ENCODE measurements at places on chromosomes 4 and X.

- DNase-seq, result peak; percentile 14
Measured at GRCh38 chr4:173301518-173302201, 32.5 kb downstream of the HMGB2 start.

GRCh38 chrX:38293741-38294140, 33.6 kb downstream of the RPGR start:
- DNase-seq, result no peak

- no peak for DNase-seq
Measured at GRCh38 chr4:127049526-127049925, 583.2 kb upstream of the INTU start.

- DNase-seq, result no peak
Measured at GRCh38 chr4:24599275-24599674, 14.9 kb upstream of the DHX15 start.

DNA sequence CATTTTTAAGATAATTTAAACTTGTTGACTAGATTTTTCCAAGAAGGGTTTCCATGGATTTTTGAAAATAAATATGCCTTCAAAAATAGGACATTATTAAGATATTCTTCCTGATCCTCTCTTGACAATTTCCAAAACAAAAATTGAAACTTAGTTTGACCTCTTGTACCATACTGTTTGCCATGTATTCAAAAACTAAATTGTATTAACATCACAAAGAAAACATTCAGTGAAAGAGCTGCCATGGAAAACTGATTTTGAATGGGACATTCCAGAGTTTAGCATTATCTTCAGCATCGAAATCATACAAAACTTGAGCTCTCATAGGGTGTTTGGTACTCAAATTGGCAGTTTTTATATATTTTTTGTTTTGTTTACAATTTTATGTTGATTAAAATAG, 68.0 kb upstream of the HPGD start:
- no peak for DNase-seq

- DNase-seq, result no peak
Measured at GRCh38 chr4:19213388-19213787, 1038.3 kb upstream of the SLIT2 start.

DNA sequence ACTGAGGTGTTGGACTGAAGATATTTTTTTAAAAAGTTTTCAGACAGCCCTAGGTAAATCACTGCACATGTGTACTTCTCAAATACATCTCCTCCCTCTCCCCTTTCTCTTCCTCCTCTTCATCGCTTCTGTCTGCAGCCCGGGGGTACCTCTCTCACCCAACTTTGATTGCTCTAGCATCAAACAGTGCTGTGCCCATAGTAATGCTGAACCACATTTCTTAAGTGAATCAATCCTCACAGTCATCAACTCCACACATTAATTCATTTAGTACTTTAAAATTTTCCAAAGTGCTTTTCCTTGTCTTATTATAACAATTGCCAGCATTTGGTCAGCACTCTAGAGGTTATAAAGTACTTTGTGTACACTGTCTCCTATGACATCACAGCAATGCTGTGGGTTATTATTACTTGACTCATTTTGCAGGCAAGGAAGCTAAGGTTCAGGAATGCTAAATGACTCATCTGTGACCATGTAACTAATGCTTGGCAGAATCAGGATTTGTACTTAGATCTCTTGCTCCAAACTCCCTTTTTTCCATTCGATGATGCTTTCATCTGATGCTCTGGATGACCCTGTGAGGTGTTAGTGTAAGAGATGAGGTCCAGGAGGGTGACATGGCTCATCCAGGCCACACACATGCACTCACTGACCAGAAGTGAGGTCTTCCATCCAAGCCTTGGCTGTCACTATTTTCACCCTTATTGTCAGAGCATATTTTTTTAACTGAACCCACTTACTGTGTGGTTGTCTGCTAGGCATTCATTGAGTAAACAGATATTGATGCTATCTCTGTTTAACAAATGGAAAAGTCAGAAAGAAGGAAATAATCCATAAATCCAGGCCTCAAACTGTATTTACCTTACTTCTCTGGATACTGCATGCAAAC, 58.8 kb downstream of the RHOH start:
- DNase-seq, result peak; percentile 91

DNA sequence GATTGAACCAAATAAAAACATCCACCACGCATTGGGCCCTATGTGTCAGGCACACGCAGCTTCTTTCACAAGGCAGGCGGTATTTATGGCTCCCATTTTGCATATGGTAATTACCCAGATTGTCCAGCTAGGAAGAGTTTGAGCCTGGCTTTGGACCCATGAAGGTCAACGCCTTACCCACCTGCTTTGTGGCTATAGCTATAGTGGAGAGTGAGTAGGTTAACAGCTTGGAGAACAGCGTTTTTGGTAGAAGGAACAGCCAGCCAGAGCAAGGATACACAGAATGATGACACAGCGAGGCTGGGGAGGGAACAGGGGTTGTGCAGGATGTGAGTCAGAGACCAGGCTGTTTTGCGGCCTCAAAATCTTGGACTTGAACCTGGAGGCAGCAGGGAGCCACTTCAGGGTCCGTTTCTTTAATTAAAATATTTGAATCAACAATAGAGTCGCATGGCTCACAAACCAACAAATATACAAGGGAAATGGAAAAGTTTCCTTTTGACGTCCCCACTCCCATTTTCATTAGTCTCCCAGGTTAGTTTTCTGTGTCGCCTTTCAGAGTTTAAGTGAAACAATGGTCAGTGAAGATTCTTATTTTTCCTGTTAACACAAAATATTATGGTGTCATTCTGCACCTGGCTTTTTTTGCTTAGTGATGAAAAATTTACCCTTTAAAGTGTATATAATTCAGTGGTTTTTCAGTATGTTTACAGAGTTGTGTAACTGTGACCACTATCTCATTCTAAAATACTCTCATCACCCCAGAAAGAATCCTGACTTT, 118.2 kb upstream of the STX18 start:
- peak; percentile 78 for DNase-seq

- DNase-seq, result peak; percentile 70
Measured at GRCh38 chrX:9342561-9343051, 122.3 kb upstream of the TBL1X start.

GRCh38 chr4:120209706-120210105, 143.1 kb upstream of the MAD2L1 start:
- DNase-seq, result no peak

DNA sequence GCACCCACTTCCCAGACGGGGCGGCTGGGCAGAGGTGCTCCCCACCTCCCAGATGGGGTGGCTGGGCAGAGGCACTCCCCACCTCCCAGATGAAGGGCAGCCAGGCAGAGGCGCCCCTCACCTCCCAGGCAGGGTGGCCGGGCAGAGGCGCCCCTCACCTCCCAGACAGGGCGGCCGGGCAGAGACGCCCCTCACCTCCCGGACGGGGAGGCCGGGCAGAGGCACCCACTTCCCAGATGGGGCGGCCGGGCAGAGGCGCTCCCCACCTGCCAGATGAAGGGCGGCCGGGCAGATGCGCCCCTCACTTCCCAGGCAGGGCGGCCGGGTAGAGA, 61.2 kb downstream of the UPRT start:
- DNase-seq, result no peak

DNA sequence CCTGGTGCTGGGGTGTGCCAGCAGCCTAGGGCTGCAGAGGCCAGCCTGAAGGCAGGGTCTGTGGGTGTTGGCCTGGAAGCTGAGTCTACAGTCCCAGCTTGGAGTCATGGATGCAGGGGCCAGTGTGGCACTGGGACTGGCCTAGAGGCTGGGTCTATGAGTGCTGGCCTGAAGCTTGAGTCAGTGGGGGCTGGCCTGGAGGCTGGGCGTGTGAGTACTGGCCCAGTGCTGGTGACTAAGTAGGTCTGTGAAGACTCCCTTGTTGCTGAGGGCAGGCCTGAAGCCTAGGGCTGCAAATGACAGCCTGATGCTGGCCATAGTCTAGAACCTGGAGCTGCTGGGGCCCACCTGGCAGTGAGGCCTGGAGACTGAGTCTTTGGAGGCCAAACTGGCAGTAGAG, 31.3 kb upstream of the ALG13 start:
- no peak for DNase-seq

- DNase-seq, result no peak
Measured at GRCh38 chr4:40553995-40554394, 75.7 kb downstream of the RBM47 start.

DNA sequence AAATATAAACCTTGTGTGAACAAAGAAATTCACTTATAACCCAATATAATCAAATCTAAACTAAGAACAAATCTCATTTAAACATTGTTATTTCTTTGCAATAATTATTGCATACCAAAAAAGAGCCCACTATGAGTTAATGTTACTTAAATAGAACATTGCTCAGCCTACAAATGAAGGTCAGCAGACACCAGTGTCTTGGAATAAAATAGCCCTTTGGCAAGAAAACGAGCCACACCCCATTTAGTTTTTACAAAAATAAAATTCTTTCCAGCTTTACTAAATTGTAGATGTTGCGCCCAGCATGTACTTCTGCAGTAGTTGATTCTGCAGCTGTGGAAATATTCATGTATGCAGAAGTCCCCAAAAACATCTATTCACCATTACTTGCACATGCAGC, 12.2 kb downstream of the PLS3 start:
- no peak for DNase-seq

DNA sequence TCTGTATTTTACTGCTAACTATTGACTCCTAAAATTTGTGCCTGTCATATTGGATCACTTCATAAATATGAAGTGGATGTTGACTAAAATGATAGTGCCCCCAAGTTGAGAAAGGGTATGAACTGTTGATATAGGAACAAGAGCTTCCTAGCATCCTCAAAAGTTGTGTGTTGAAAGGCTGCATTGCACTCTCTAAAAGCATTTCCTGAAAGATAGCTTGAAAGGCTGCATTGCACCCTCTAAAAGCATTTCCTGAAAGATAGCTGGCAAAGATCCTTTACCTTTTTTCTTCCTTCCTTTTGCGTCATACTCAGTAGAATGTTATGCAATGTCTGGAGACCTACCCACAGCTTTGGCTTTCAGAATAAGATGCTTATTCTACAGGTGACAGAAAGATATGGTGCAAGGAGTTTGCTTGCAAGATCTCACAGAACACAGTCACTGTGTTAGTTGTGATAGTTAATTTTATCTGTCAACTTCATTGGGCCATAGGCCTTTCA, 274.6 kb upstream of the GALNTL6 start:
- no peak for DNase-seq

DNA sequence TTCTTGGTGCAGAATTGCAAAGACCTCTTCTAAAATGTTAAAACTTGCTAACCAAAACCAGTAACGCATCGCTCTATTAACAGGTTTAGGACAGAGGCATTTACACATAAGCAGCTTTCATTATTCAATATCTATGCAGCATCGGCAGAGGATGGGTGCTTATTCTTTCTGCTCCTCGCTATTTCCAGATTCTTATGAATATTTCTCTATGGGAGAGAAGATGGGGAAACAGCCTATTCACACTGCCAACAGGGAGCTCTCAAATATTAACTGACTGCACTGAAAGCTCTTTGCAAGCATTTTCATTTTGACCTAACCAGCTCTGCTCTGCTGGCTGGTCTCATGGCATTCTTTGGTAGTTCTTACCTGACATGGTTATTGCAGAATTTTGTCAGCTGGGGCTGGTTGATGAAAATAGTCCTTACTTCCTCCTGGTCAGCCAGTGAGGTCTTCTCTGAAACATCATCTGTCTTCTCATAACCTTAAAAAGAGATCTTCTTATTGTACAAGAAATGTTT, 30.2 kb downstream of the ATP8A1 start:
- DNase-seq, result no peak

DNA sequence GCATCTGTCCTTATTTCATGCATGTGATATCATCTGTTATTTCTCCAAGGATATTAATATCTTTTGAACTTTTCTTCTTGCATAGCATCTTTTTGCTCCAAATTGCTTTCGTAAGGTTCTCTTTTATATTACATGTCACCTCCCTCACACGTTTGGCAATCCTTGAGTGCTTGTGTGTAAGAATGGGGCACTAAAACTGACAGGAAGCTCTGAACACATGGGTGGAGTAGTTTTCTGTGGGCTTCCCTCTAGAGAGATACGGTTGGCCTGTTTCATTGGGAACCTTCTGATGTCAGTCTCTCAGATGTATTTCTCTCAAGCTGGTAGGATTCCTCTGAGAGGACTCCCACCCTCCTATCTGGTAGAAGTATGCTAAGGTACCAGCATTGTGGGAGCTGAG, 223.0 kb downstream of the MID1 start:
- no peak for DNase-seq

GRCh38 chrX:119158226-119158625, 30.6 kb upstream of the KIAA1210 start:
- no peak for DNase-seq

DNA sequence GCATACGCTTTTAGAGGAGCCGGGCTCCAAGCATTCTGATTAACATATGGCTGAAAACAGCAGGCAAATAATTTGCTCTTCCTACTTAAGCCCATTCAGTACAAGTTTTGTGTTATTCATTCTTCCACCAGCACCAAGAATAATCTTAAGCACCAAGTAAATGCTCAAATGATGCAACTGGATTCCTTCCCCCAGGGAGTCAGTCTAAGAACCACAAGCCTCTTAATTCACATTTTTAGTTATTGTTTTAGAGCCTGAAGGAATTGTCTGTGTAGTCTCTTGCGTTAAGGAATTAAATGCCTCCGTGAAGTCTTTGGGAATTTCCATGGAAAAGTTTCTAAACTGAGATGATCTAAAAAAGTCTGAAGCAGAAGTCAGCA, 61.5 kb upstream of the MAGEB2 start:
- DNase-seq, result no peak

DNA sequence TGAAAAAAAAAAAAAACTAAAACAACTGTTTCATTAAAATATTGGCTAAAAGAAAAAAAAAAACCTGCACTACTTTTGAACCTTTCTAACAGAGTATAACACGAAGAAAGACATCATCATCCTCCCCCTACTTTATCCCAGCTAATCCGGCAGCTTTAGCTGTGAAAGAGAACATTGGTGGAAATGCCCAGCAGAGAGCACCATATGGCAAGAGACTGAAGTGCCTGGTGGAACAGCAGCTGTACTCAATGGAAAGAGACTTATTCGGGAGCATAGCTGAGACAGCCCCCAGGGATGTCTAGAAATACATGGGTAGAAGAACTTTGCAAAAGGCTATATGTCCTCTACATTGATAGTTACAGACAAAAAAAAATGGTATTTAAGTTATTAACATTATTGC, 30.3 kb downstream of the STPG2 start:
- DNase-seq, result peak; percentile 12

- no peak for DNase-seq
Measured at GRCh38 chr4:7880683-7881082, 59.0 kb downstream of the AFAP1 start.

GRCh38 chr4:25697516-25697915, 41.9 kb downstream of the SLC34A2 start:
- DNase-seq, result no peak

DNA sequence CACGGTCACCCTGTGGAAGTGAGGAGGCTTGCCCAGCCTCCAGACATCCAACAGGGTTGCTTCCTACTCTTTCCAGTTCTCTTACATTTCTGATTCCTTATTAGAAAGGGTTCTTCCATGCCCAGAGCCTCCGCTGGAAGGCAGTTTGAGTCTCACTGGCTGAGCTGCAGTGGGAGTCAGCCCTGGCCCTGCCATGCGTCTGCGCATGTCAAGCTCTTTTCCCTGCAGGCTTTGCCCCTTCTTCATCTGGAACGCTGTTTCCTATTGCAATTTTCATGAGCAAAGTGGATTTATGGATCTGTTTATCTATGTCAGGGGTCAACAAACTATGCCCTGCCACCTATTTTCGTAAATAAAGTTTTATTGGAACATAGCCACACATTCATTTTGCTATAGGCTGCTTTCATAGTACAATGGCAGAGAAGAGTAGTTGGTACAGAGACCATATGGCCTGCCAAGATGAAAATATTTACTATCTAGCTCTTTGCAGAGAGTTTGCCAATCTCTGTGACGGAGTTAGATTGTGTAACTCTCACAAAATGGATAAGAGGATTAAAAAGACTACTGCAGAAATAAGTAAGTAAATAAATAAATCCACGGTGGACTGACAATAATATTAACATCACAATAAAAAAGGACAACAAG, 3.9 kb upstream of the CHRNA9 start:
- DNase-seq, result no peak

All from fibroblast of the conjunctiva (primary cell).